ENCODE measurements at places on chromosomes 2 and 18.

DNA sequence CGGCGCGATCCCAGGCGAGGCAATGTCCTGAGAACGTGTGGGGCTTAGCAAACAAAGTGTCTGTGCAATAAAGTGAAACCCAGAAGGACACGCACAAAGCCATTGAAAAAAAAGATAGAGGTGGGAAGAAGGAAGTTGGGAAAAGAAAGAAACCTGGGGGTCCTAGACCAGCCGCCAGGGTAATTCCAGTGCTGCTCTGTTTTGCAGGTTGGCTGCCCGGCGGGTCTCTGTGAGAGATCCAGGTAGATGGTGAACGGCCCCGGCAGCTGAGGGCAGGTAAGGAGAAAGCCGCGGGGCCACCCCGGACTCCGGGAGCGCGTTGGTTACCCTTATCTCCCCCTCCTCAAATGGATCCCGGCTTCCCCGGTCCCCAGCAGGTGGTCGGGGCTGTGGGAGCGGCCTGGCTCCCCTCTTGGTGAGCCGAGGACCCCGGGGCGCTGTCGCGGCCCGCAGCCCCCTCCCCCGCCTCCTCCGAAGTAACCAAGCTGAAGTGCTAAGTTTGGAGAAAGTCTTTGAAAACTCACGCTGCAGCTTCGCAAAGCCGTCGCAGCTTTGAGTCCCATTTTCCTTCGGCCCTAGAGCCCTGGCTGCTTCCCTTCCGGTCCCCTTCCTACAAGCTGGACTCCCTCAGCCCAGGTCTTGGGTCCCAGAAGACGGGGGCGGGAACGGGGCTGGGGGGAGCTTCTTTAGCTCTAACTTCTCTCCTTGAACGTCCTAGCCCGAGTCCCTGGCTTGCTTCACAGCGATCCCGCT, 588 bp downstream of the OTX1 start:
- no peak for DNase-seq

DNA sequence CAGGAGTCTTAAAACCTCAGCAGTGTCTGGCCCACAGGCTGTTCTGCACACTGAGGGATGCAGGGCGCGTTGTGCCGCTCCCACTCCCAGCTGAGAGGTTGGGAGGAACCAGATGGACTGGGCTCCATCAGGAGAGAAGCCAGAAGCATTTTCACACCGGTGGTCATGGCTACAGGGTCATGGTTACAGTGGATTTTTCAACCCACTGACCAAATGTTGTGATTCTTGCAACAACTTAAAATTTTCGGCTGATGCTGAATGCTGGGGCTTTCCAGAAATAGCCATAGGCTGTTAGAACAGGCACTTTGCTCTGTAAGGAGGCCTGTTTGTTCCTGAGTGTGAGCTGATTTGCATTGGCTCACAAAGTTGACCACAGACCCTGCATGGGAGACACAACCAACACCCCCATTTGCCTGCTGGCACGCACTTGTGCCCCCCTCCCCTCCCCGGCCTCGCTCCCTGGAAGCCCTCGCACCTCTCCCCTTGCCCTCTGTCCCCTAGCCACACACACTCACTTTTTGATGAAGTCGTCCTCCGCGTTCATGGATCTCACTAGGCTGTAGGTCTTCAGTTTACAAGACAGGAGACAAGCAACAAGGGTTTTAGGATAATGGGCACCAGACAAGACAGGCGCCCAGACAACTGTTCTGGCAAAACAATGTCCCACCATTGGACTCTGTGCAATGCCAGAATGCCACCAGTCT, 3.4 kb downstream of the LPIN1 start:
- DNase-seq = peak; percentile 51

- no peak for DNase-seq
Measured at GRCh38 chr18:25646971-25647370, 295.0 kb upstream of the ZNF521 start.

DNA sequence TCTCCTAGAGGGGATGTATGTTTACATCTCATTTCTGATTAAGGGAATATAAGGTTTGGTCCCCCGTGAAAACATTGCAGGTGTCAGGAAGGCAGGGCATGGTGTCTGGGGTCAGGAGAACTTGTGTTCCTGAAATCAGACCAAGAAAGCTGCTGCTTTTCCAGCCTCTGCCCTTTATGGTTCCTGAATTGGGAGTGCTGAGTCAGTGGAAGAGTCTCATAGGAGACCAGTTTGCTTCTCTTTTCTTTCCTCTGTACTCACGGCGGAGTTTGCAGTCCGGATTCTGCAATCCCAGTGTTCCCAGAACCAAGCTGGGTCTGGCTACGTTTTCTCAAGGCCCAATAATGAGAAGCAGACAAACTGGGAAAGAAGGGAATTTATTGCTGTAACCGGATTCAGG, 5.1 kb upstream of the MARCO start:
- DNase-seq = no peak

- no peak for DNase-seq
Measured at GRCh38 chr2:149731079-149731478, 143.5 kb upstream of the MMADHC start.

- DNase-seq = peak; percentile 65
Measured at GRCh38 chr2:54557601-54558187, 101.6 kb downstream of the SPTBN1 start.

DNA sequence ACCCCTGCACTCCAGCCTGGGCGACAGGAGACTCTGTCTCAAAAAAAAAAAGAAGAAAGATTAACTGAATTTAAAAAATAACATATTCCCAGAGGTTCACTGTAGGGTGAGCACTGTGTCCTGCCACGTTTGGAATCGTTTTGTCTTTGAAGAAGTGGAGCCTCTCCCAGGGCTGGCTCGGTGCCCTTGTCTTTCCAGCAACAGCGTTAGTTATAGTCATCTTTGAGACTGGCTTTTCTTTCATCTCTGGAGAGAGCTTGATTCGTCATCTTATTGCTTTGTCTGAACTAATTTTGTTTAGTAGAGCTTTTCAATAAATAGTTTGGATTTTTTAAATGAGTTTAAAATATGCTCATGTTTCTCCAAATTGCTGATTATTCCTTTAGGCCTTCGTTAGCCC, 50.5 kb downstream of the IMPA2 start:
- DNase-seq = no peak

- DNase-seq = no peak
Measured at GRCh38 chr18:9468998-9469397, 6.3 kb upstream of the RALBP1 start.

DNA sequence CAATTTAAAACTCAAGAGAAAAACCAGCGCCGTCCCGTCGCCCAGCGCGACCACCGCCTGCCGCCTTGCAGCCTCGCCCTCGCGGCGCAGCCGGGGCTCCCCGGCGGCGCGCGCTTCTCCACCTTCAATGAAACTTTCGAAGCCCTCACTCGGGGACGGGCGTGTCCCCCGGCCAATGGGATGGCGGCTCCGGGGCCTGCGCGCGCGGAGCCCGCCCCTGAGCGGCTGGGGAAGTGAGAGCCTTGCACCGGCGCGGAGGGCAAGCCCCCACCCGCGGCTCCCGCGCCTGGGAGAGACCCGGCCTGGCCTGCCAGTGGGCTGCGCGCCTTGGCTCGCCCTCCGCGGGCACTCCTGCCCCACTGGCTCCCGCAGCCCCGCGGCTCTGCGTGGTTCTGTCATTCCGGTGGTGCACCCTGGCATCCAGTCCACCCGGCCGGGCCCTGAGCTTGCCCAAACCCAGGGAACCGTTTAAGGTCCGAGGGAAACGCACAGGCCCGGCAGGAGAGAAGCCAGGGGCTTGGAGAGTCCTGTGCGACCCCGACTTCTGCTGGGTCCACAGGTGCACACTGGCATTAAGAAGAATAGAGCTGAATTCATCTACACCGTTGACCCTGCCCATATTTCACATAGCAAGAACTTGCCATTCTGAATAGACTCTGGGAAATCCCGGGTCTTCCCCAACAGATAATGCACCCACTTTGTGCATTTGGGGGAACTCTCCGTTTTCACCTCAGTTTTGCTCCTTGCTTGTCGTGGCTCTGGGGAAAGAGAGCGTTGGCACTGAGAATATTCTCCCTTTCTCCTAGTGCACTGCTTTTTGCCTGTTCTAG, at the start of gene PIEZO2:
Gene PIEZO2, minus strand, starts transcription at position 129 of the 830 bp plus-strand sequence. CDS start 981 bp downstream, outside the sequence.
- peak; percentile 50 for DNase-seq

- no peak for DNase-seq
Measured at GRCh38 chr2:230640540-230641011, 72.1 kb upstream of the CAB39 start.

GRCh38 chr2:3267869-3268704, 109.5 kb downstream of the EIPR1 start:
- DNase-seq = no peak

- no peak for DNase-seq
Measured at GRCh38 chr2:27958711-27959378, 68.3 kb downstream of the BABAM2 start.

- peak; percentile 63 for DNase-seq
Measured at GRCh38 chr2:70995426-70995729, 705 bp upstream of the TEX261 start.

GRCh38 chr18:24446453-24446852, 14.0 kb upstream of the HRH4 start:
- no peak for DNase-seq

- no peak for DNase-seq
Measured at GRCh38 chr2:37896319-37896718, 28.8 kb upstream of the RMDN2 start.

DNA sequence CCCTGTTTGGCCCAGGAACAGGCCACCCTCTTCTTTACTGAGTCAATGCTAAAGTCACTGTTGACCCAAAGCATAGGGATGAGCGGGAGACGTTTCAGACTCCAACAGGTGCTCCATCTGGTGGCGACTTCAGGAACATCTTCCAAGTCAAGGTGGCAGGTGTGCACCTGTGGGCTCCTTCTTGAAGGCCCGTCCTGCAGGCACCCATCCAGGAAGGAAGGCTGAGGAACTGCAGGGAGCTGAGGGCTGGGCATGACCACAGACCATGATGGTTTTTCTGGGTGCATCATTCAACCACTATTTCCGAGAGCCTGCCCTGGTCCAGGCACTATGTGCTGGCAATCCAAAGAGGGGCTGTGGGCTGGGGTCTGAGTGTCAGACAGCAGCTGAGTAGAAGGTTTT, 142.8 kb downstream of the NDUFA10 start:
- DNase-seq = peak; percentile 40

DNA sequence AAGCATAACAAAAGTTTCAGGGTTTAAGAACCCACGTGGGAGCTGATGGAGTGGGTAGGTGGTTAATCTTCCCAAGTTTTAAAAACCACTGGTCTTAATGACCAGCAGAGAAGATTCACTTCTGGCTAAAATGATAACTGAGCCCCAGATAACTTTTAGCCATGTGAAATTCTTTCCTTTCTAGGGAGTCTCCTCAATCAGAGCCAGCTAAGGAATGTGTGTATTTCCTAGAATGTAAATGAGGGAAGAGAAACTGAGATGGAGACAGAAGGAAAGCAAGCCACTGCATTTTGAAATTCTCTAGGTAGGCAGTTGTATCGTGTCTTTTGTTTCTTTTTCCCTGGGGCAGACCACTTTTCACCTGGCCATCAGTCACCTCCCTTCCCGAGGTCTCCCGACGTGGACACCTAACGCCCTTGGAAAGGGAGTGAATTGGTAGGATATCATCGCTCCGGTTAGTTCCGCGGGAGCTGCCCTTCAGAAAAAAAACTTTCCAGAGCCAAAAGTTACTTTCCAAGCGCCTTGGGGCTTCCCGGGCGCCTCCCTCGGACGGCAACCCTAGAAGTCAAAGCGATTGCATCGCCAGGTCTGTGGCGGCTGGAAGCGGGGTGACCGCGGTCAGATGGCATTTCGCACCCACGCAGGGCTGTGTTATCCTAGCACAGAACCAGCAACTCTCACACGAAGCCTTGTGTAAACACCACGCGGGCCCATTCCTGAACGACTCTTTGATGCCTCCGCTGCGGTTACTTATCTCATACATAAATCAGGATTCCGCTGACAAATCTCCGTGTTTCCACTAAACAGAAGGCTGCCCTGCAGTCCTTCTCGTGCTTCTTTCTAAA, 1.3 kb downstream of the COLEC12 start:
- DNase-seq = no peak

- DNase-seq = peak; percentile 73
Measured at GRCh38 chr18:13558124-13558523, 168.2 kb downstream of the FAM210A start.

GRCh38 chr2:33498291-33498956, 22.0 kb downstream of the RASGRP3 start:
- DNase-seq = no peak

GRCh38 chr2:45191976-45192375, 182.7 kb upstream of the SIX2 start:
- DNase-seq = no peak

DNA sequence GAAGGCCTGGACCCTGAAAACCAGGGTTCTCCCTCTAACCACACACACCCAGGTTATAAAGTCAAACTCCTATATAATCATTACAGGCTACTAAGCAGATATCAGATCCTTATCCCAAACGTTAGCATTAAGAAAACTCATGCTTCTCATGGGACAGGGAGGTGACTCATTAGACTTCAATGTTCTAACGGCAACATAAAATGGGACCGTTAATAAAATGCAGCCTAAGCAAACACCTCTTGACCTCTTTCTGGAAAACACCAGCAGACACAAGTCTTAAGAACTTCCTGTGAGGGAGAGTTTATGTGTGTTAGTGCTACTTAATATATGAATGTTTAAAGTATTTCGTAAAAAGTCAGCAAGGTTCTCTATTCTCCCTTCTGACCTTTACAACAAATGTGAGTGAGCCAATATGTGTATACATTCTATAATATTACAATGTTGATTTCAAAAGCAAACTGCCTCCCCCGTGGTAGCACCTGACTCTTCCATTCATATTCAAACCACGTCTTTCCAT, 31.7 kb downstream of the LPIN2 start:
- DNase-seq = no peak

DNA sequence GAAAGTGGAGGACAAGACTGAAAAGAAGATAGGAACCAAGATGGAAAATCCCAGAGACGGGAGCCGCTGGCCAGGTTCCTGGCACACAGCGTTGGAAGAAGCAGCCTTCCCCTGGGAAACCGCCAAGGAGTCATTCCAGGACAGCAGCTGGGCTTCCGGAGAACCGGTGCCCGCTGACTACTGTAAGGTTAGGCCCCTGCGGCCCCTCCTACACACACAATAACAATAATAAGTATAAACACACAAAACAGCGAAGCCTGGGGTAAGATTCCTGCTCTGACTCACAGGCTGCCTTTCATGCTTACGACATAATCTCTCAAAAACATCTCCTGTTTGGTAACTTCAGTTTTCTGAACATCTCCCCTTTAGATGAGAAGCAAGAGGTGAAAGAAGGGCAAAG, 28.1 kb upstream of the MYCN start:
- DNase-seq = no peak

DNA sequence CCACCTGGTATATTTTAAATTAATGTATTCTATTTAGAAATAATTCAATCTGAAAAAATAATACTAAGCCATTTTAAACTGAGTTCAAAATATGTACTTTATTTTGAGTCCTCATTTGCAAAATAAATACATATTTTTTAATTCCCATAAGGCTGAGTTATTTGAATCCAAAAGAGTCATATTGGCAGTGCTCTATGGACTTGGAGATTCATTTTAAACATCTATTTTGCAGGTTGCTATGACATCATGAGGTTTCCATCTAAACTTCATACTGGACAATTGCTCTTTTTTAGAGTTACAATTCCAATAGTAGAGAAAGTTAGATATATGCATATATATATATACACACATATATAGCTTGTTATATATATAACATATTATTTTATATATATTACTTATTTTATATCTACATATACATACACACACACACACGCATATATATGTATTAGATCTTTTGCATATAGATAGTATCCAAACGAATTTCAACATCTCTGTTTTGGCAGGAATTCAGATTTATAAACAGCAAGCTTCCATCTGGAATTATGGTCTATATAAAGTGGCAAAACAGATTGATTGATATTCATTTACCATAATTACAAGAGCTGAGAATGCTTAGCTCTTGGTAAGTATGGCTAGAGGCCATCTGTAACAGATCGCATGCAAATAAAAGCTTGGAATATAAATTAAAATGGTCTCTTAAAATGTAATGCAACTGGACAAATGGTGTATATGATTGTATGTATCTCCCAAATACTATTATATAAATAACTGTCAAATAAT, 34.9 kb downstream of the NOL4 start:
- DNase-seq = no peak
